ENCODE measurements at places on chromosomes 6 and 20.

- no peak for DNase-seq
Observed at GRCh38 chr20:61475729-61476128, 223.7 kb downstream of the CDH4 start.

GRCh38 chr20:21575167-21575566 lies 61.3 kb upstream of the NKX2-2 start:
- no peak for DNase-seq

DNA sequence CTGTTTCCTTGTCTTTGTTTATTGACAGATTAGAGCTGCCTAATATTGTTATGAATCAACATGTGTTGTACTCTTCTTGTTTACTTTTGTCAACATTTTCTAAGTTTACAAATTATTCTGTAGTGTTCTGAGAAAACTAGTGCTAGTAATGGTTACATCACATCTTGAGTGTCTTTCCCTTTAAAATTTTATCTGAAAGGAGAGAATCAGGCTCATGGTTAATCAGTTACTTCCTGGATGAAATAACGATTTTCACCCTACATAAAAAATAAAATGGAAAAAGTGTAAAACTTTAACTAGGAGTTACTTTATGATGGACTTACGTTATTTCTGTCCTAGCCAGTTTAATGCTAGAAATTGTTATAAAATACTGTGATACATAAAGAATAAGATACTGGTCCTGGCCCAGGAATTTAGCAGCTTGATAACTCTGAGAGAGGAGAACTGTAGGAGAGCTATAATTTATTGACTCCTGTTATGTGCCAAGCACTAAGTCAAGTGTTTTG lies 26.4 kb upstream of the BMP5 start:
- no peak for DNase-seq

DNA sequence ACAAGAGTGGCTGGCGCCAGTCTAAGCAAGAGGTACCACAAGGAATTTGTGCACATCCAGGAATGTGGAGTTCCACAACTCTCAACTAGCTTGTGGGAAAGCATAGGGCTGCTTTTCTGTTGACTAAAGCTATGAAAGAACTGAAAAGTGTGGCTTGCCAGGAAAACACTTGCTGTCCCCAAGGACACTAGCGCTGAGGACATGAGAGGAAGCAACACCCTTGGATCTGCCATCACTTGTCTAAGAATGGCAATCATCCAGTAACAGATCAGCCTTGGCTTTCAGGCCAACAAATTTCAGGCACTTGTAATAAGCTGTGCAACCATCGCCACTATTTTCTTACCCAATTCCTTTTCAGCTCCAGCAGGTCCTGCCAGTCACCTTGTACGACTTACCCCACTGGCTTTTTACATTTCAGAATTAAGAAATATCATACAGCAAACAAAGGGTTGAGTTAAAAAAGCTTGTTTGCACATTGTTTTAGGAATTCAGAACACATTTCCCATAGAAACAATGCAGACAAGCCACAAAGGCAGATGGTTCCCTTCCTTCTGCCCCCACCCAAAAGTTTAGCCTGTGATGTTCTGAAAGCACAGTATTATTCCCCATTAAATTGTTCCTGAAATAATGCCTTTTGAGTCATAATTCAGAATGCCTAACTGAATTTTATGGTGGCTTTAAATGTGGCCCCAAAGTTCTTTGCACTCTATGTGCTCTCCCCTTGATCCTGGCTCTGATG lies 57.9 kb upstream of the SSTR4 start:
- no peak for DNase-seq

GRCh38 chr6:162538643-162539064 lies 188.9 kb downstream of the PRKN start:
- no peak for DNase-seq

GRCh38 chr20:46798430-46798829 lies 89.0 kb downstream of the SLC2A10 start:
- no peak for DNase-seq

DNA sequence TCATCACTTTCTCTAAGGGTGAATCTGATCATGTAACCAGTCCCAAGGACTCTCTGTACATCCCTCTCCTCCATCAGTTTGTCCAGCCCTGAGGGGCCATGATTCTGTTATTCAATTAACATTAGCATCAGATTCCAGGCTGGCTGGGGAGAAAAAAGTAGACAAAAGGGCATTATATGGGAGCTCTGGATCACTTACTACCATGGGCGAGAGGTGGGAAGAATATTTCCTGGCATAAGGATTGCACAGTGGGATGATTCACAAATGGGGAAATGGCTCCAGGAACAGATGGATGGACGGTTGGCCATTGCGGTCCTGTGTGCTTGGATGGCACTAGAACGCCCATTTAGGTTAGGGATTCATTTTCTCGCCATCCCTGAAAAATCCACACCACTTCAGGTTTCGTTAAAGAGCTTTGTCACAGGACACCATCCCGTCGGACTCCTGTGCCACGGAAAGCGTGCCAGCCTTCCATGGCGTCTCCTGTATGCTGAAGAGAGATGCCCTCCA lies 112.6 kb downstream of the THBS2 start:
- DNase-seq, result no peak

DNA sequence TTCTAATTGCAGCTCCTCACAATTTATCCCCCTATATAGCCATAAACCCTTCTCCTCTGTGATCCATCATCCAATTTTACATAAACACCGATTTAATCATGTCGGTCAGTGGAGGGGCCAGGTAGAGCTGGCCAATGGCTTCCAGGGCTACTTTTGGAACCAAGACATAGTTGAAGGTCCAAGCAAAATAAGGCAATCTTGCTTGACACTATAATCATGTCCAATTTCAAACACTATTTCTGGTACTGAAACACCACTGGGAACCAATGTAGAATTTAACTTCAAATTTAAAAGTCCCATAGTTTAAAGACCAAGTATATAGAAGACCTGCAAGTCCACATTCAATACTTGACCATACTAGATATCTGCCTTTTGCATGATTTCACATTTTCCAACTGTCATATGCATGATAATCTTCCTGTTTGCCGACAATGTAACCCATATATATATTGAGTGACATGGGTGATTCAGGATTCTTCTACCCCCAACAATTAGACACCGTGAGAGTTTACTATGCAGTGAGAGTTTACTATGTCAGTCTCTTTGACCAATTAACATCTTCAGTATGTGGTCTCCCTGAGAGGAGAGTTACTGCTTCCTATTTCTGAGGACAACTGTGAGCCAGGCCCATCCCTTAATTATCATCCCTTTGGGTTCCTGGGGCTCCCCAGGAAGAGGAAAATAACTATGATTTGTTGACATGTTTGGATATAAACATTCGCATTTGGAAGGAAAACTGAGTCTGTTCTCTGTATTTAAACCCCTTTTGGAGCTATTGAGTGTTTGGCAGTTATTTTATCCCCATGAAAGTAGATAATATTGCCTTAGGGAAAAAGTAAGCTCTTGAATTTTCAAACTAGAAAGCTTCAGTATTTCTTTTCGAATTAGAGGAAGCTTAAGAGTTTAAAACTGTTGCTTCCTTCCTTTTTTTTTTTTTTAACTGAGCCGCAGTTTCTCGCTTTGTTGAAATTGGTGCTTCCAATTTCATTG lies 31.8 kb downstream of the SAMD3 start:
- DNase-seq, result no peak

DNA sequence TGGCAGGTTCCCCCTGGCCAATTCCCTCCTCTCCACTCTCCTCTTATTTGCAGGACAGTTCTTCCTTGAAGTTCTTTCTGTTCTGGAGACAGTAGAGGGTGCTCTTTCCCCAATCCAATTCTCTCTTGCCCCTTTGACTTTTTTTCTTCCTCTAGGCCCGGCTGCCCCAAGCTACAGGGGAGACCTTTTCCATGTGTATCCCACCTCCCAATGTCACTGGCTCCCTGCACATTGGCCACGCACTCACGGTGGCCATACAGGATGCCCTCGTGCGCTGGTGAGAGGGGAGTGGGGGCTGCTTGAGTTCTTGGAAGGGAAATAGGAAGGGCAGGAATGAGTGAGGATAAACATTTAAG lies 1.5 kb downstream of the VARS2 start:
- no peak for DNase-seq

DNA sequence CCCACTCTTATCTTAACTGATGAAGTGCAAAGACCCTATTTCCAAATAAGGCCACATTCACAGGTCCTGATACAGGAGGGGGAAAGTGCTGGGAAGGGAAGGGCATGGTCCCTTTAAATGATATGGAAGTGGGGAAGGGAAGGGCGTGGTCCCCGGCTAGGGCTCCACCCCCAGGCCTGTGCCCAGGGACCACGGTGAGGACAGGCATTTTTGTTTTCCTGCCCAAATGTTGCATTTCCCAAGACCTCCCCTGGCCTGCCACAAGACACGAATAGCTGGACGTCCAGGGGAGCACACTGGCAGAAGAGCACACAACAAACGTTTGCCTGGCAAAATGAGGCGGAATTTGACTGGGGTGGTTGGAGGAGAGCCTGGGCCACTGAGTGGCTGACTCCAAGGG lies 16.1 kb upstream of the HFE start:
- no peak for DNase-seq

- DNase-seq, result no peak
Observed at GRCh38 chr6:44778513-44778912, 391.0 kb downstream of the CDC5L start.

DNA sequence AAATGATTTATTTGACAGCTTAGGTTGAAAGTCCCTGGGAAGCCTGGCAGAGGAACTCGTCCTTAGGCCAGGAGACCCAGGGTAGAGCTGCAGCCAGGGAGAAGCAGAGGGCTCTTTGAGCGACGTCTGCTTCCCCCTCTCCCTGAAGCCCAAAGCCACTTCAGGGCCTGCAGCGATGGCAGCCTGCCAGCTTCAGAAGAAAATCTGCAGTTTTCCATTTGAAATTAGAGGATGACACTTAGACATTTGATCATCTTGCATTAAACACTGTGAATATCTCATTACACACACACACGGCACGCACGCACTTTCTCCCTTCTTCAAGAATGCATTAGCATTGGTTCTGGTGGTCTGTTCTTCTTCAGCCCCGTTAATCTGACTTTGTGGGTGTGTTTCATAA lies 96.5 kb downstream of the PLEKHG1 start:
- no peak for DNase-seq
